Mesenteric fat pad (tissue), 1 donor: ENCODE measurements at places on chromosomes 3 and 15.
A peak's percentile ranks its signal among the peaks of the same experiment; 100 is the strongest.

GRCh38 chr15:35290301-35290721 is 205.2 kb upstream of the NANOGP8 start:
- DNase-seq = no peak

GRCh38 chr15:88900309-88900981 is 5.1 kb upstream of the HAPLN3 start:
- DNase-seq = no peak

- DNase-seq = no peak
Observed at GRCh38 chr3:117165601-117166051, 456.0 kb downstream of the TUSC7 start.

DNA sequence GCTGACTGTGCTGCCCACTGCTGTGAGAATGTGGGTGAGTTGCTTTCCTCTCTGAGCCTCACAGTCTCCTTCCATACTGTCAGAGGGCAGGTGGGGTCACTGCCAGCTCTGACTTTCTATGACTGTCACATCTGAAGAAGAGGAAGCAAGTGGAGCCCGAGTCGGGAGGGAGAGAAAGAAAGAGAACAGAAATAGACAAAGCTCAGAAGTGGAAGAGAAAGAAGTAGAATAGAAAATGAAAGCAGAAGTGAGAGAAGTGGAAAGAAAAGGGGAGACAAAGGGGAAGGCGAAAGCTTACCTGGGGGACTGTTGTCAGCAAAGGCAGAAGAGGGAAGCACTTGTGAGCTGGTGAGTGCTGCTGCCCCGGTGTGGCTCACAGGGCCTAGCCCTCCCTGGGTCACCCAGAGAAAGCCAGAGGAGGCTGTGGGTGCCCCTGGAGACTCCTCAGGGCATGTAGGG is 57.9 kb downstream of the EPHB1 start:
- DNase-seq = no peak

- DNase-seq = no peak
Observed at GRCh38 chr15:30962079-30962478, 29.3 kb downstream of the MTMR10 start.

DNA sequence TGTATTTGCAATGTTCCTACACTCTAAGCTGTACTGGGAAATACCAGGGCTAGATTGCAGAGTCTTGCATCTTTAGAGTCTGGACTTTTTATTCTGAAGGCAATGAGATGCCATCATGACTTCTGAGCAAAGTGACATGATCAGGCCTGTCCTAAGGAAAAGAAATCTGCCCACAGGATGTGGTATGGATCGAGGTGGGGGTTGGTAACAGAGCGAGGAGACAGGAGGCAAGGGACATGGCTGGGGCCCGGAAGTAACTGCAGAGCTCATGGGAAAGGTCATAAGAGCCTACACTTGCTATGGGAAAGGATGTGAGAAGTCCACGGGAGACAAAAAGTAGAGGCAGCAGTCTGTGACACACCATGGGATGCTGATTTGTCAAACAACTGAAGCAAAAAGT is 121.5 kb downstream of the OXNAD1 start:
- DNase-seq = no peak

- no peak for DNase-seq
Observed at GRCh38 chr3:124928333-124929202, 6.0 kb downstream of the MUC13 start.

DNA sequence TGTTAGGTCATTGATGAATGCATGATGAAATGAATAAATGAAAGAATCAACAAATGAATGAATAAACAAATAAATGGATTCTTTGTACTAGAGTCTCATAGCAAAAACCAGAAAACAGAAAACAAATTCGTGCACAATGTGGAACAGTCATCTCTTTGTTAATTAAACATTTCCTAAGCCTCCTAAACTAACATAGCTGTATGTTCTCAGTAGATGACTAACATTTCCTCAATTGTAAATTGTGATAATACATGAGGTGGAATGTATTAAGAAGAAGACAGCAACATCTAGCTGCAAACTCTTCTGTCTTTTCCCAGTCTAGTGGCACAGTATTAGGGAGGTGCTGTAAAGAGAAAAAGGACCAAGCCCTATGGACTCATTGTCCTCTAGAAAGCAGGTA is 1021.0 kb downstream of the MCTP2 start:
- no peak for DNase-seq

DNA sequence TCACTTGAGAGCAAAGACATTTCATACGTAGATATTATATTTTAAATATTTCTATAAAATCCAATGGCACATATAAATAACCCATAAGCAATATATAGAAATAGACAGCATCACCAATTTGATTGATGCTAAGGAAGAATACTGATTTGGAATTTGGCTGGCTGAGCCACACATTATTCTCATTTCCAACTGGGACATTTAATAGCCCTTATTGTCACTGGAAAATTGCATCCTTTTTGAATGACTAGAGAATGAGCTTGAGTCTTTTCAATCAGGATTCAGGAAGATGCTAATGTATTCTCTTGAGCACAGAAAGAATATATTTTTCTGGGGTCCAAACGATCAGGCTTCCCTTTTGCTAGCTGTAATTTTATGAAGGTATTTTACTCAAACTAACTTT is 70.9 kb upstream of the KCNH8 start:
- DNase-seq = no peak

DNA sequence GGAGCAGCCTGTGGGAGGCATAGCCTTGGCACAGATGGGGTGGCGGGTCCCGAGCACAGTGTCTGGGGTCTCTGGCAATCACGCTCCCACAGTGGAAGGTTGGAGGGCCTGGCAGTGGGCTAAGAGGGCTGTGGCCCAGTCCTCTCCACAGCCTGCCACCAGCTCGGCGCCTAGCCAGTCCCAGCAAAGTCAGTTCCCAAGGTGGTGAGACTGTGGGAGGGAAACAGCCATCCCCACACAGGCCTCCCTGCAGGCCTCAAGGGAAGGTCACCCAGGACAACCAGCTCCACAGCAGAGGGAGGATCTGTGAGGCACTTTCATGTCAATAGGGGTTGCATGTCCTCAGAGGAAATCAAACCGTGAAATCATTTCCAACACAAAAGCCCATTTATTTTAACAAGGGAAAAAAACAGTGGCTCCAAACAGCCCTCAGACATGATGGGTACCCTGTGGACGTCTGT is 27.6 kb upstream of the LIMD1 start:
- no peak for DNase-seq

- DNase-seq = no peak
Observed at GRCh38 chr15:47685141-47685870, 32.0 kb upstream of the SEMA6D start.

DNA sequence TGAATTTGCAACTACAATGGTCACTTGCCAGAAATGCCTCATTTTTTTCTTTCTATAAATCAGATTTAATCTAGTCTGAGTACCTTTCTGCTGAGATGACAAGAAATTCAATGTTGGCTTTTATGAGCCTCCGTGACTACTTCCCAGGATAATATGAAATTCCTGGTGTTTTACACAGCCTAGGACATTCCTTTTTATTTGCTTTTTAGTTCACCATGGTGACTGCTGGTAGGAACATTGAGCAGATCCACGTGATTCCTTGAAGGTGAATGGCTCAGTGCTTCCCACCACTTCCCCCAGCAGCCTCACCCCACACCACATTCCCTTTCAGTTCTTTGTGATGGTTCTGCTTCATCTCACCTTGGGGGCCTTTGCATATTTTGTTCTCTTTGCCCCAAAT is 4.3 kb upstream of the NPTN start:
- no peak for DNase-seq

DNA sequence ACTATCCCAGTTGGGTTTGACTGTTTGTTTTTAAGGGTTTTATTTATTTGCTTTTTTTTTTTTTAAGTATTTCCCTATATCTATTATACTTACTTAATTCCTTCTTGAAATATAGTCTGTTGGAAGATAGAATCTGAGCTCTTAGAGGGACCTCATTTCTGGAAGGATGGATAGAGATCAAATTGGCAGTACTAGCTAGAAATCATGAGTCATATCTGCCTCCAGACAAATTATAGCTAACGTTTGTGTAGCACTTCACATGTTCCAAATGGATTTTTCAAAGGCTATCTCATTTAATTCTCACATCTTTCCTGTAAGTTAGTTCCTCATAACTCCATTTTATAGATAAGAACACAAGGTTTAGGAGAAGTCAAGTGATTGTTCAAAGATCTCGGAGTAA is 384.7 kb downstream of the ZIC1 start:
- DNase-seq = no peak

GRCh38 chr3:4125576-4125975 is 177.6 kb upstream of the SETMAR start:
- DNase-seq = no peak

GRCh38 chr3:97021778-97022177 is 207.4 kb downstream of the EPHA6 start:
- DNase-seq = no peak

DNA sequence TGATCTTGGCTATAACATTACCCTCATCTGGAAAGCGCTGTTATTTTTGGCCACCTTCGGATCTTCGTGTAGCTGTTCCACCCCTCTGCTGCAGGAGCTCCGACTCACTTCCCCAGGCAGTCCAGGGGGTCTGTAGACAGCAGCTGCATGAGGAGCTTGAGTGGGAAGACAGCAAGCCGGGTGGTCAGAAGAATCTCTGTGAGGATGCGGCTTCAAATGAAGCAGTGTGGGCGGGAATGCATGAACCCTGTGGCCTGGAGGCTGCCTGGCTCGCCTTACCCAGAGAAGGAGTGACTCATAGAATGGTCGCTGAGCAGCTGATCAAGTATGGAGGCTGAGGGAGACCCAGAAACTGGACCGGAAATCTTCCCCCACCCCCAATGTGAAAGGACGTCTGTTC is 45.2 kb upstream of the NR2F2 start:
- no peak for DNase-seq

DNA sequence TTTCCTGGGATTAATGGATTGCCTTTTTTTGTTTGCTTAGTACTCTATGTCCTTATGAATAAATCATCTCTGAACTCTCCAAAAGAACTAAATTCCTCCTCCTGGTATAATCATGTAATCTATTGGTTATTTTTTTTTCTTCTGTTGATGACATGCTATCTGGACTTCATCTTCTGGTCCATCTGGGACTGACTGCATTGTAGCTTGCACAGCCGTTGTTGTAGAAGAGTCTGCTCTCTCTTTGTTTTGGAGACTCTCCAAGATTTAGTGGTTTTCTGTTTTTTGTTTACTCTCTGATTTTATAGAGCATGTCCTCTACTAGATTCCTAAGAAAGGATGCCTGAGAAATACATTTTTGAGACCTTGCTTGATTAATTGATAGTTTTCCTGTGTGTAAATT is 19.1 kb downstream of the IREB2 start:
- DNase-seq = no peak

GRCh38 chr3:175326041-175326440 is 466.9 kb downstream of the NAALADL2 start:
- DNase-seq = no peak

DNA sequence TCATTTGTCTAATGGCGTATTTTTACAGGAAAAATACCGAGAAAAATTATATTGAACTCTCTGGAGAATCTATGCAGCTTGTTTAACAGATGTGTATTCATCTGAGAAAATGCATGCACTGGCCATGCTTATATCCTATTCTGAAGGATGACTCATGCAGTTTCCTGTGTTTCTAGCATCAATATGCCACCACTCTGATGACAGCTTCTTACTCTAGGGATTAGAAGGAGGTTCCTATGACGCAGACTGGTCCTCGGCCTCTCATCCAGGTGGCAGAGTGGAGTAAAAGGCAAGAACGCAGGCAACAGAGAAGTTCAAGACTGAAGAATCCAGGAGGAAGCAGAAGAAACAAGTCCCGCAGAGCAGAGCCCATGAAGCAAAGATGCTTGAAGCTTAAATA is 910.0 kb upstream of the ROBO1 start:
- DNase-seq = no peak

DNA sequence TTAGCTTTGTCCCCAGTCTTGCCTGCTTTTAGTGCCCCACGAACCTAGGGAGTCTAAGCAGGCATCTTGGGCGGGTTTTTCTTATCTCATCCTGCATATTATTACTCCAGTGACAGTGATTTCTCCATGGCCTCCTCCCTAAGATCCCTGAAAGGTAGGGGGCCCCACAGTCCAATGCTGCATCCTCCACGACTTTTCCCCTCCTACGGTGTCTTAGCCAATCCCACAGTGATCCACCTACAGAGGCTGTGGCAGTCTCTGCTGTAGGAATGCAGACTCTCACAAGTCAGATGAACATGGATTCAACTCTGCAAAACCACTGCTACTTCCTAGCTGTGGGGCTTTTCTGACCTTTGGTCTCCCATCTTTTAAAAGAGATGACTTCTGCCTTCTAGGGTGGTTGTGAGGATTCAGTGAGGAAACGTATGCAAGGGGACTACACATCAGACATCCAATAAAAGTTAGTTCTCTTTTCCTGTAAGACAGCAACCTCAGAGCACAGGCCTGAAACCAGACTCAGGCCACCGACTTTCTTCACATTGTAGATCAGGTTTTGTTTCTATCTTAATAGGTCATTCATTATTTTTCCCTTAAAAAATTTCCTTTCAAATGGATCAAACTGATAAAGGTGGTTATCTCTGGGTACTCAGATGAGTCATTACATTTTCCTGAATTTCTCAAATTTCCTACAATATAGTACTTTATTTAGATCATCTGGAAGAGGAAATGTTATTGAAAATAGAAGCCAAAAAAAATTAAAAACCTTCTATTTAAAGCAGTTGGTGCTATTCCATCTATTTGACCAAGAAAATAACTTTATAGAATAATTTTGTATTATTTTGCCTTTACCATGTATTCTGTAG is 23.2 kb downstream of the ILDR1 start:
- no peak for DNase-seq

GRCh38 chr3:107468782-107469181 is 54.0 kb upstream of the BBX start:
- no peak for DNase-seq

GRCh38 chr3:53628536-53629401 is 134.4 kb downstream of the CACNA1D start:
- no peak for DNase-seq

DNA sequence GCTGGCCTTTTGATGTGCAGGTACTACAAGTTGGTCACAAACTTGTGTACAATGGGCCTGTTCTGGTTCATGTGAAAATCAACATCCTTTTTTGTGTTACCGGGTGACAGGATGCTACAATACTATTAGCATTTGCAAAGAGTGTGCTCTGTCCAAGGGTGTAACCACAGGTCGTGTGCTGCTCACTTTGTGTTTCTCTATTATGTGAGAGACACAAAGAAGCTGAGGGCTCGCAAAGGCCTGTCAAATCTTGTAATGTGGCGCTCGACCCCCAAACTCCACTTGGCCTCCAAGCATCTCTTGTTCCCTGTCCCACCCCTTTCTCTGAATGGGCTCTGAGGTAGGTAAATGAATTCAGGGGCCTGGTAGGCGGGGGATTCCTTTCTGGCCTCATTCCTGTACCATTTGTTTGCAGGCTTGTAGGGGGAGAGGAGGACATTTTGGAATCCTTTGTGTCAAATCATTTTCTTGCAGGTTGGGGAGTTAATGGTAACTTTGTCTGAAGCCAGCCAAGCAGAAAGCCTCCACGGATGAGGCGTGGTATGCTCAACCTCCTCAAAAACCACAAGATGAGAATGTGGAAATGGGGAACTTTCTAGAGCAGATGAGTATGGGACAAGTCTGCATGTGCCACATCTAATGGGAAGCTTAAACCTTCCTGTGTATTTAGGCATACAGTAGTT is 109.1 kb downstream of the OPA1 start:
- no peak for DNase-seq

GRCh38 chr3:31462050-31462569 is 70.6 kb upstream of the STT3B start:
- no peak for DNase-seq

GRCh38 chr3:29324180-29324651 is 43.3 kb downstream of the RBMS3 start:
- no peak for DNase-seq

GRCh38 chr15:82304778-82305090 is 42.1 kb downstream of the SAXO2 start:
- peak; percentile 30 for DNase-seq
